Right atrium auricular region (tissue), 2 donors: ENCODE measurements at places on chromosomes 2 and 18. TPM values are rescaled to one million over a fixed set of nuclear protein-coding genes. Genes with fewer than 3 reads are reported as not detected.

Gene COL4A4
- total RNA-seq, result 10.0 TPM

Gene CFLAR
- 179 TPM for total RNA-seq

GRCh38 chr2:69969126-69969983 lies 7.9 kb upstream of the ASPRV1 start:
- no peaks in the 10 kb centered on the region for H3K4me1 ChIP-seq
- H3K27ac ChIP-seq, result no peak overlapping the region
- H3K27me3 ChIP-seq, result no peaks in the 10 kb centered on the region
- H3K36me3 ChIP-seq, result no peaks in the 10 kb centered on the region
- DNase-seq, result no peak

- H3K4me1 ChIP-seq, result no peaks in the 10 kb centered on the region
- H3K27me3 ChIP-seq, result no peaks in the 10 kb centered on the region
- no peak overlapping the region for H3K4me3 ChIP-seq
- no peaks in the 10 kb centered on the region for H3K36me3 ChIP-seq
- no peak for DNase-seq
- no peak overlapping the region for H3K27ac ChIP-seq
These were observed 95.1 kb downstream of the B3GNT2 start for GRCh38 chr2:62291052-62291451.

Gene ANKAR
- total RNA-seq, result 4.9 TPM

Gene MREG
- 0.41 TPM for total RNA-seq

GRCh38 chr2:68653538-68653982 lies 10.2 kb downstream of the PROKR1 start:
- no peak overlapping the region for H3K4me3 ChIP-seq
- H3K27me3 ChIP-seq, result no peaks in the 10 kb centered on the region

- no peak overlapping the region for H3K27ac ChIP-seq
- H3K4me1 ChIP-seq, result no peaks in the 10 kb centered on the region
- no peak overlapping the region for H3K4me3 ChIP-seq
- H3K36me3 ChIP-seq, result no peaks in the 10 kb centered on the region
These were observed 144.3 kb upstream of the PELI1 start for GRCh38 chr2:64288321-64289193.

Gene LYPD1
- 0.22 TPM for total RNA-seq

GRCh38 chr2:47046271-47046670 lies 108.8 kb downstream of the STPG4 start:
- no peak for DNase-seq
- H3K27me3 ChIP-seq, result no peaks in the 10 kb centered on the region
- H3K27ac ChIP-seq, result no peak overlapping the region
- no peak overlapping the region for H3K4me3 ChIP-seq
- peaks cover 55% of the 10 kb centered on the region for H3K4me1 ChIP-seq

DNA sequence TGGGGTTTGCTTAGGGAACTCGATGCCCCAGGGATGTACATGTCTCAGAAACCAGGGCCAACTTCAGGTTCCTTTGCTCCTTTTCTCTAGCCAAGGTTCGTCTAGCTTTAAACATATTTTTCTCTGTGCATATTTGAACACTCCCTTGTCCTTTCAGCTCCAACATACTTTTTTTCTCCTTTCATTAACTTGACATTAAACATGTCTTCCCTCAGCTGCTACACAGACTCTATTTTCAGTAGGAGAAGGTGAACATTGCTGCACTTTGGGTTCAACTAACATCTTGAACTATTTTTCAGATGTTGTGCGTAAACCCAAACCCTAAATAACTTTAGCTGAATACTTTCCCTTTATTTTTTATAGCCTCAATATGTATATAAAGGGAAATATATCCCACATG lies 212.9 kb downstream of the MTX2 start:
- no peak overlapping the region for H3K27ac ChIP-seq
- H3K4me1 ChIP-seq, result no peaks in the 10 kb centered on the region
- no peak for DNase-seq
- no peaks in the 10 kb centered on the region for H3K27me3 ChIP-seq
- H3K4me3 ChIP-seq, result no peak overlapping the region

DNA sequence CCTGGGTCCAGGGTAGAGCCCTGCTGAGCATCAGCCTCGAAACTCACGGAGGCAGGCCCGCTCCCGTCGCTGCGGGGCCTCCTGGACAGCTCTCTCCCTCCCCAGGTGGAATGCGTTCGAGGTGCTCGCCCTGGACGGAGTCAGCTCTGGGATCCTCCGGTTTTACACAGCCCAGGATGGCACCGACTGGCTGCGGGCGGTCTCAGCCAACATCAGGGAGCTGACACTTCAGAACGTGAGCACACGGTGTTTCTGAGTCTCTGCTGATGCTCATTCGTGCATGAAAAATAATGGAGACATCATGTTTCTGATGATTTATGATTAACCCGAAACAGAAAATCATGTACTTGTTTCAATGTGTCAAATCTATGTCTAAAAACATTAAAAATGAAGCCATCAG lies 175.5 kb upstream of the TPO start:
- no peak for DNase-seq
- H3K27ac ChIP-seq, result no peak overlapping the region
- no peaks in the 10 kb centered on the region for H3K4me1 ChIP-seq

Gene DPYSL5
- total RNA-seq, result 0.12 TPM

Gene CTIF
- 30.6 TPM for total RNA-seq

GRCh38 chr2:190627448-190628412 lies 21.2 kb upstream of the NAB1 start:
- H3K36me3 ChIP-seq, result no peaks in the 10 kb centered on the region
- H3K27me3 ChIP-seq, result no peaks in the 10 kb centered on the region
- no peak for DNase-seq

- no peaks in the 10 kb centered on the region for H3K36me3 ChIP-seq
- no peaks in the 10 kb centered on the region for H3K4me1 ChIP-seq
- no peak overlapping the region for H3K27ac ChIP-seq
- no peaks in the 10 kb centered on the region for H3K27me3 ChIP-seq
These were observed 50.7 kb upstream of the DDX18 start for GRCh38 chr2:117763804-117764203.
